Activated CD4-positive, alpha-beta T cell treated with anti-CD3 and anti-CD28 coated beads, Interleukin-2, amount 50 U/mL, for 16 hours (primary cell): ENCODE measurements at places on chromosomes 16 and 17.

GRCh38 chr16:916035-916799 lies 54.6 kb downstream of the LMF1 start:
- DNase-seq, result no peak

DNA sequence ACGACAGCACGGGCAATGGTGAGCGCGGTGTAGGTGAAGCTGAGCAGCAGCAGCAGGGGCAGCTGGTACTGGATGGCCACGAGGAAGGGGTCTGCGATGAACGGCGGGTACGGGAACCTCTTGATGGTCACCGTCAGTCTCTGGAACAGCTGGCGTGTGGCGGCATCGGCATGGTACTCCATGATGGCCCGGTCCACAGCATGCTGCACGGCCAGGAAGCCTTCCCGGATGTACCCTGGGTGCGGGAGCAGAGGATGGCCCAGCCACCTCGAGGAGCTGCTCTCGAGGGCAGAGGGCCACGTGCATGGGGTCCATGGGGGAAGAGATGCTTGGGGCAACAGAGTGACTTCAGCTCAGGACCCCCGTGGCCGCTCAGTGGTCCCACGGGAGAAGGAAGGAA lies 20.9 kb downstream of the ABCA3 start:
- no peak for DNase-seq

GRCh38 chr16:60166-60565 lies 6.5 kb downstream of the SNRNP25 start:
- no peak for DNase-seq

DNA sequence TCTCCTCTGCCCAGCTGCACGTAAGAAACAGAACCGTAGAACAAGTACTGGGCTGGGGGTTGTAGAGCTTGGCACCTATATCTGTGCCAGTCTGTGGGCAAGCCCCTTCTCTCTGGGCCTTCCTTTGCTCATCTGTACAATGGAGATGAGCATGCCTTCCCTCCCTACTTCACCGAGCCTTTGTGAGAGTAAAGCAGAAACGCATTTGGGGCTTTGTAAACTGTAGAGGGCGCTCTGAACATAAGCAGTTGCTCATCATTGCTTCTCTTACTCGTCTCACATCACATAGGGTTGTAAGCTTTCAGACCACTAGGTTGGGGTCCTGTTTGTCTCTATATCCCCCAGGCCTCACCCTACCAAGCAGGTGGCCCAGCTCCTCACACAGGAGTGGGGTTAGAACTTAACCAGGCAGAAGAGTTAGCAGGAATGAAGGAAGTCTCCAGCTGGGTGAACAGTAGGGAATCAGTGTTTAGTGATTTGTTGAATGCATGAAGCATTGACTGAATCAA lies 15.1 kb downstream of the SAMD14 start:
- peak; percentile 64 for DNase-seq

GRCh38 chr16:154217-155030 lies 2.0 kb downstream of the HBZ start:
- no peak for DNase-seq

- DNase-seq, result no peak
Measured at GRCh38 chr17:27631897-27632725, 1.1 kb downstream of the LGALS9 start.

GRCh38 chr16:1057252-1057932 lies 15.2 kb upstream of the SSTR5 start:
- DNase-seq, result peak; percentile 45

DNA sequence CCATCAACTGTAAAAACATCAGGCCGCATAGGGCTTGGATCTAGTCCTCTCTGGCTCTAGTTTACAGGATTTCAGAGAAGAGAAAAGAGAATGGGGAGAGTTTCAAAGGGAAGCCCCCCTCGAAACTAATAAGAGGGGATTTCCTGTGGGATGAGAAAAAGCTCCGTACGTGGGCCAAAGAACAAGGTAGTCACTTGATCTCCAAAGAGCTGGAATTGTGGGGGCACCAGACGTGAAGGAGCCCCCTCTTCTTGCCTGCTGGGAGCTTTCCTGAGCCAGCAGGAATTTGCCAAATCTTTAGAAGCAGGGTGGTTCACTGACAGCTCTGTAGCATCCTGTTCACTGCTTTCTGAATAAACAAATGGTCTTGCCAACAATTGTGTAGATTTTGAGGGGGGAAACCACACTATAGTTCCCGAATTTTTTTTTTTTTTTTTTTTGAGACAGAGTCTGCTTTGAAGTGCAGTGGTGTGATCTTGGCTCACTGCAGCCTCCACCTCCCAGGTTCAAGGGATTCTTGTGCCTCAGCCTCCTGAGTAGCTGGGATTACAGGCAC lies 7.0 kb upstream of the TMIGD1 start:
- no peak for DNase-seq

DNA sequence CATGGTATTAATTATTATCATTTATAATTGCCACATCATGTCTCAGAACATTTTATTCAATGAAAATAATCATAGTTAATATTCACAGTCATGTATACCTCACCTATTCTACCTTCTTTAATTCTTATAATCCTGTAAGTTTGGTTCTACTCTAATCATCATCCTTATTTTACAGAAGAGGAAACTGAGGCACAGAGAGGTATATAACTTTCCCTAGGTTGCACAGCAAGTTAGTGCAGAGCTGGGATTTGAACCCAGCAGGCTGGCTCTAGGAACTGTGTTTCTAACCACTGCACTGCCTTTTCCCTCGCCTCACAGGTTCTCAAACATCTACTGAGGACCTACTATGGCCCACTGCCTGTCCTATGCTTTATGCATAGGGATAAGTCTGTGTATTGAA lies 32.7 kb downstream of the WSB1 start:
- DNase-seq, result no peak

DNA sequence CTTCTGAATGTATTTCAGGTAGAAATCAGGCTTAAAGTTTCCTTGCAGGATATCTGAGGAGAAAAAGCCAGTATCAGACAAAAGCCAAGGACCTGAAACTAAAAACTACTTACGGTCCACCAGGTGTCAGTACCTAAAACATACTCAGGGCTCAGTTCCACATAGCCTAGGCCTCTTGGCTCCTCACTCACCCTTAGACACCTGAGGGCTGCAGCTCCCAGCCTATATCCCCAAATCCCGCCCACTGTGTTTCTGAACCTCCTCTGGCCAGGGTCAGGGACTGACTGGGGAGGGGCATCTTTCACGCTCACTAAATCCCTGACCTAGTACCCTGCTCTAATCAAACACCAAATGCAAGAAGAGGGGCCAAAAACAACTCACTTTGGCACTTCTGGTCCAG lies 8.8 kb upstream of the ROGDI start:
- DNase-seq, result no peak

DNA sequence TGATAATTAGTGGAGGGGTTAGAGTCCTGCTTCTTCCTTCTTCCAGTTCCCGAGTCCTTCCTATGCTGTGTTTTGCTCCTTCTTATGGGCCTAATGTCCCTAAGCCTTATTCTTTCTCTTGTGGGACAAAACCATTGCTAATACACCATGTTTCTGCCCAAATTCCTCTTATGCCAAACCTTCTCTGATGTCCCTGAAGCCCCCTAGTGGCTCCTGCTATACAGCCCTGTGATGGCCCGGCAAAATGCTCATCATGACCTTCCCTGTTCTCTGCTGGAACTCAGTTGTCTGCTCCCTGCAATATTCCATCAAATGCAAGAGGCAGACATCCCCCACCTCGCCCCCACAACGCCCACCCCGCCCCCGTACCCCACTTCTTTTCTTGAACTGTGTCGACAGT lies 171.6 kb downstream of the CDH11 start:
- no peak for DNase-seq

- DNase-seq, result peak; percentile 36
Measured at GRCh38 chr17:28916302-28916934, 13.5 kb upstream of the DHRS13 start.

DNA sequence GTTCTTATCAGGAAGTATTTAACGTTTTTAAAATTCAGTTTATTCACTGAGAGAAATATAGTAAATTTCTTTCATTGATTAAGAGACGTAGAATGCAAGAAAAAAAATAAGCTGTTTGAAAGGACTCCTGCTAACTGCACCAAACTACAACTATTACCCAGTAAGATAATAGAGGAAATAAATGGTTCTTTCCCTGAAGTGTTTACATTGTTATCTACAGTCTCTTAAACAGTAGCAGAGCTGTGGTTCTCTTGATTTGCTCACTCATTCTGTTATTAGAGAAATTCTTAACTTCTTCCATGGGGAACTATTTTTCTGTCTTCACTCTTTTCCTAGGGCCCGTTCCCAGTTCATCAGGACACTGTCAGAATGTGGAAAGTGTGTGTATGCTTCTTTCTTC lies 973.0 kb downstream of the KCNJ2 start:
- no peak for DNase-seq

GRCh38 chr16:12802048-12802447 lies 1.6 kb downstream of the CPPED1 start:
- DNase-seq, result no peak

DNA sequence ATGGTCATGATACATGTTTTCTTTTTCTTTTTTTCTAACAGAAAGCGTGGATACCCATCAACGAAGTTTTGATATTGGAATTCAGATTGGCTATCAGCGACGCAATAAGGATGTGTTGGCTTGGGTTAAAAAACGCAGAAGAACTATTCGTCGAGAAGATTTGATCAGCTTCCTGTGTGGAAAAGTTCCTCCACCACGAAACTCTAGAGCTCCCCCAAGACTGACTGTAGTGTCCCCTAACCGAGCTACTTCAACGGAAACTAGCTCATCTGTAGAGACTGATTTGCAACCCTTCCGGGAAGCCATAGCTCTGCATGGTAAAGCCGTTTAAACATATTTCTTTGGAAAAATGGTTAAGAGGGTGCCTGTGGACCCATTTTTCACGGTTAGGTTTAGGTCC lies 11.5 kb downstream of the HAPSTR1 start:
- DNase-seq, result peak; percentile 36

DNA sequence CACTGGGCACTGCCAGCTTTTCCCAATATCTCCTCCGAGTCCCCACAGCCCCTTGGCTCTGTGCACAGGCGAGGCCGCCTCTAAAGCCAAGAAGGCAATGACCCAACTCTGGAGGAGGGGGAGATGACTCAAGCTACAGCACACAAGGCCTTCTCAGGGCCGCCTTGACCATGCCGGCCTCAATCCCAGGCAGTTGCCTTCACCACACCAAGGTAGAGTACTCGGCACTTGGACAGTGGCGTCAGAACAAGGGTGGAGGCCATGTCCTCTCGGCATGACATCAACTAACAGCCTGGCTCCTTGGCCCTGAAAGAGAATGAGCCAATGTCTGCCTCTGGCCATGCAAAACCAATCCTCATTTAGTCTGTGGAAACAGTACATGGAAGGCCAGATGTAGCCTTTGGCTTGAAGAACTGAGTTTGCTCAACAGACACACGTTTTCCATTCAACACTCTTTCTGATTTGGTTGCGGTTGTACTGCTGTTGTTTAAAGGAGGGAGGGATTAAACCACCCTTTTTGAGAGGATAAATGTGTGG lies 139.6 kb downstream of the XYLT1 start:
- no peak for DNase-seq

DNA sequence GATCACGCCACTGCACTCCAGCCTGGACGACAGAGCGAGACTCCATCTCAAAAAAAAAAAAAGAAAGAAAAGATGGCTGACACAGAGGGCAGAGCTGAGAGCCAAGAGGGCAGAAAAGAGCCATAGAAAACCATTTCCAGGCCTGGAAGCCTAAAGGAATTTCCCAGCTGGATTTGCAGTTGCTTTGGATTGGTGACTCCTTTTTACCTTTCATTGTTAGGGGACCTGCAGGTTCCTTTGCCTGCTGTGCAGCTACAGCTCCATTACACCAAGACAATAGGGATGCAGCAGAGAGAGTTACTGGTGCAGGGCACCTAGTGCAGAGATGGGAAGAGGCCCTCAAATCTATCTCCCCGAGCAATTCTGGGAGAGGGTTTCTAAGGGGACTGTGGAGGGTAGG lies 18.4 kb downstream of the ZNF668 start:
- no peak for DNase-seq

DNA sequence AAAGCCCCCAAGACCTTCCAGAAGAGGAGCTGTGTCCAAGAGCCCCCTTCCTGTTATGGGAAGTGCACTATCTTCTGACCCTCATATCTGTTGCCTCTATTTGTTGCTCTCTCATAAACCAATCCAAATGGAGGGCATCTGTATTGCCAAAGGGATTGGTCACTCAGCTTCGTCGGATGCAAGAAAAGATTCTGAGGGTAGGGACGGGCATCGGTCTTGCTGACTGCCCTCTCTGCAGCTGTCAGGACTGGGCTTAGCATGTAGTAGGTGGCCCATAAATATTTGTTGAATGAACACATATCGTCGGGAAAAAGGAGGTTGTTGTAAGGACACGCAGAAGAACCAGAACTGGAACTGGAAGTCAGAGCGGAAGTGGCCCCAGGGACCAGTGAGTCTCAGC lies 44.1 kb downstream of the CCDC42 start:
- DNase-seq, result no peak

DNA sequence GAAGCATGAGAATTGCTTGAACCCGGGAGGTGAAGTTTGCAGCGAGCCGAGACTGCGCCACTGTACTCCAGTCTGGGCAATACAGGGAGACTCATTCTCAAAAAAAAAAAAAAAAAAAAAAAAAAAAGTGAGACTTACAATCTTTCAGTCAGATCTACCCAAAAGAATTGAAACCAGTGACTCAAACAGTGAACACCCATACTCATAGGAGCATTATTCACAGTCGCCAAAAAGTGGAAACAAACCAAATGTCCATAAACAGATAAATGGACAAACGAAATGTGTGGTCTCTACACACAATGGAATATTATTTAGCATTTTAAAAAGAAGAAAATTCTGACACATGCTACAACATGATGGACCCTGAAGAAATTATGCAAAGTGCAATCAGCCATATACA lies 9.1 kb upstream of the SCNN1B start:
- peak; percentile 54 for DNase-seq

DNA sequence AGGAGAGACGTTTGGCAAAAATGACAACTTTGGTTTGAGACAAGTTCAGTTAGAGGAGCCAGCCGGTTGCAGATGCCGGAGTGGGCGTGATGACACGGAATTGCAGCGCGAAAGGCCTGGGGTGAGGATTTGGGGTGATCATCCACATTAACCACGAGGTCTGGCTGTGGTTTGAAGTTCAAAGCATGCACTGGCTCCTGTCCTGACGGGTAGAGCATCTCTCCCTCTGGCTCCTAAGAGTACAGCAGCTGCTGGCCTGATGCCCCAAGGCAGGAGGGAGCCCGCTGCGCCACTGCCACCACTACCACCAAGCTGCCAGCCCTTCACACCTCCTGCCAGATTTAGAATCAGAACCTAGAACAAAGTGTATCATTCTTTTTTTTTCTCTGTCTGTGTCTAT lies 3.7 kb downstream of the RHBDL3 start:
- no peak for DNase-seq
